T-helper 17 cell (primary cell): ENCODE measurements at places on chromosomes 2 and 18. TPM values are rescaled to one million over a fixed set of nuclear protein-coding genes. Genes with fewer than 3 reads are reported as not detected.

- no peaks in the 10 kb centered on the region for H3K36me3 ChIP-seq
- H3K27me3 ChIP-seq, result peaks cover 29% of the 10 kb centered on the region
- H3K27ac ChIP-seq, result no peak overlapping the region
- no peak overlapping the region for H3K4me3 ChIP-seq
These were observed 118.6 kb downstream of the LOXHD1 start for GRCh38 chr18:46538376-46538775.

DNA sequence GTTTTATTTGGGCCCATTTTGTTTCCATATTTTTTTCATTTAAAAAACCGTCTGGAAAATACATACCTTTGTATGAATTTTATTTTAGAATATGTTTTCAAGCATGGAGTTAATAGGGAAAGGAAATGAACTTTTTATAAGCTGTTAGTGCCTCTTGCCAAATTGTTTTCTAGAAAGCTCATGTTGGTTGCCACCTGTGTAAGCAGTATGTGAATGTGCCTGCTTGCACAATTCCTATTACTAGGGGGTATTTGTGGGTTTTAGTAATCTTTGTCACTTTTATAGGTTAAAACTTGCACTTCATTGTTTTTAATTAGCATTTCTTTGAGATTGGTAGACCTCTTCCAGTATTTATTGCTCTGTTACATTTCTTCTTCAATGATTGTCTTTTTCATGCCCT lies 107.3 kb downstream of the TANC1 start:
- H3K36me3 ChIP-seq, result peaks cover 2% of the 10 kb centered on the region
- H3K27me3 ChIP-seq, result peaks cover 5% of the 10 kb centered on the region
- no peak overlapping the region for H3K27ac ChIP-seq
- no peak for DNase-seq
- H3K4me3 ChIP-seq, result no peak overlapping the region
- H3K4me1 ChIP-seq, result no peaks in the 10 kb centered on the region

The ACKR3 gene
- 2.3 TPM for total RNA-seq

DNA sequence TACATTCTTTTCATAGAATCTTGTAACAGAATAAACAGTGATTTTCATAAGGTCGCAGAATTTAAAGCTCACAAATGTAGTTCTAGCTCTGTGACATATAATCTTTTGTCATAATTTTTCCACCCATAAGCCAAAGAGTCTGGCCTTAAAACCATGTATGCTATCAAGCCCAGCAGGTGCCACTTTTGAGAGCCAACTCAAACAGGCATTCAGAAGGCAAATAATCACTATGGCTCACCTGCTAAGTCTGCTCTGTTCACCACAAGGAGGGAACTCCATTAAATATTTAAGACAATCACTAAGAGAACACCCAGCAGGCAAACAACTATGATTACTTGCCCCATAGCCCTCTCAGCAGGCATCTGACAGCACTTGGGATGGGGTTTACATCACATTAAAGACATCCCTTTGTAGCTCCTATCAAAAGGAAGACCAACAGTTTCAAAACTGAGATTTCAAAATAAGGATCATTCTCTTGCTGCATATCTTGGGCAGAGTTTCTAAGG lies 241.6 kb downstream of the PDE11A start:
- H3K4me1 ChIP-seq, result no peaks in the 10 kb centered on the region
- H3K27ac ChIP-seq, result no peak overlapping the region
- peaks cover 10% of the 10 kb centered on the region for H3K27me3 ChIP-seq
- no peak for DNase-seq
- no peak overlapping the region for H3K4me3 ChIP-seq
- no peaks in the 10 kb centered on the region for H3K36me3 ChIP-seq

The SERPINB11 gene
- total RNA-seq, result not detected

GRCh38 chr2:59076079-59076619 lies 835.0 kb upstream of the FANCL start:
- no peak overlapping the region for H3K4me3 ChIP-seq
- H3K27me3 ChIP-seq, result no peaks in the 10 kb centered on the region

The NTSR2 gene
- not detected for total RNA-seq

The PCARE gene
- total RNA-seq, result not detected

The SERPINB10 gene
- total RNA-seq, result not detected

The ZNF385B gene
- total RNA-seq, result not detected

DNA sequence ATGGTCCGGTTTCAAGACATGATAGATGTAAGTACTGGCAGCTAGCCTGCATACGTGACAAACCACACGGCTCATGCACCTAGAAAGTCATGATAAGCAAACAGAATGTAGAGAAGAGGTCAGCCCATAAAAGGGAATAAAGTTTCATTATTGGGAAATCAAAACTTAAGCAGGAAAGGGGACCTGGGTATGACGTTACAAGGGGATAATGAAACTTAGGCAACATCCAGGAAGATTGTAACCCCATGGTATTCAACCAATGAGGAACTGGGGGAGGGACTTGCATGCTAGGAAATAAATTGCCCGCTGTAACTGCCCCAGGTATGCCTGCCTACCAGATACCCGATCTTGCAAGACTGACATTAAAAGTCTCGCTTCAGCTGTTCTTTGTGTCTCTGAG lies 1679.0 kb downstream of the SUCLG1 start:
- H3K27me3 ChIP-seq, result no peaks in the 10 kb centered on the region
- no peak overlapping the region for H3K27ac ChIP-seq
- no peak for DNase-seq
- no peaks in the 10 kb centered on the region for H3K4me1 ChIP-seq

- no peak overlapping the region for H3K27ac ChIP-seq
- H3K4me1 ChIP-seq, result no peaks in the 10 kb centered on the region
- no peaks in the 10 kb centered on the region for H3K36me3 ChIP-seq
- DNase-seq, result no peak
- no peaks in the 10 kb centered on the region for H3K27me3 ChIP-seq
These were observed 346.1 kb downstream of the RND3 start for GRCh38 chr2:150141226-150142001.
